ENCODE measurements at places on chromosomes 4 and X.

DNA sequence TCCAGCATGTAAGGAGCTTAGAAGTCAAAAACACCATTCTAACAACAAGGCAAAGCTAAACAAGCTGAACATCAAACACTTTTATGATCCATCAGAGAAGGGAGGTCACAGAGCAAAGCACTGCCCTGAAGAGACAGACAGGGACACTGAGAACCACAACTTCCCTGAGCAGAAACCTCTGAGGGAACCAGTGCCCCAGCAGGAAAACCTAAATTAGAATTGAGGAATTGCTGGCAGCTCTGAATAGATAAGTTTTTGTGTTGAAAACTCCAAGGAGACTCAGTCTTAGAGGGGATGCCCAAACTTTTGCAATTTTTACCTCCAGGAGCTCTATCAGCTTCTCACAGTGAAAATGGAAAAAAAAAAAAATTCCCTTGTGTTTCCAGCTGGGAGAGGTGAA, 83.0 kb upstream of the MAPK10 start:
- DNase-seq = no peak

DNA sequence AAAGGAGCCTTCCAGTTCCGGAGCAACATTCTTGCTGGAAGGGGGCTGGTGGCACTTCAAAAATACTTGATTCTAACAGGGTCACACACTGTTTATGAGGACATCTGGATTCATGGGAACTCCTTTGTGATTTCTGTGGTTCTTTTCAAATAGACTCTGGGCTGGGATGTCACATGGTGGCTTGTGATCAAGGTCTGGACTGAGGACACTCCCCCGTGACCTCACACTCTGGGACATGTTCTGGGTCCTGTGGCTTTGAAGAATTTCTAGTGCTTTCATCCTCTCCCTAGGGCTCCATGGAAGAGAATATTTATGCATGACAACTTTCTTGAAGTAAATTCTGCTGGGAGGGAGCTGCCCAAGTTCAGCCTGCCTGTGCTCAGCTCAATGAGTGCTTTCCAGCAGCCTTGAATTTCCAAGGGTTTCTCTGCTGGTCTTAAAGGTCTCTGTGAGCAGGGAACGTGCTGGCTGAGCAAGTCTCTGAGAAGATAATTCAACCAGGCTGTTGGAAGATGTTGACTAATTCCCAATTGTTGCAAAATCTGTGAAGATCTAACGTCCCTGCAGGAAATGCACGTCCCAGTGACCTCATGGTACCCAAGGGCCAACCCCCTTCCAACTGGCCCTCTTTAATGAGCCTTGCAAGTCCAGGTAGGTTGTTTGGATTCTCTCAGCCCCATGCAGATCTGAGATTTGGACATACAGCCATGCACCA, 36.3 kb downstream of the GPR143 start:
- DNase-seq = no peak

DNA sequence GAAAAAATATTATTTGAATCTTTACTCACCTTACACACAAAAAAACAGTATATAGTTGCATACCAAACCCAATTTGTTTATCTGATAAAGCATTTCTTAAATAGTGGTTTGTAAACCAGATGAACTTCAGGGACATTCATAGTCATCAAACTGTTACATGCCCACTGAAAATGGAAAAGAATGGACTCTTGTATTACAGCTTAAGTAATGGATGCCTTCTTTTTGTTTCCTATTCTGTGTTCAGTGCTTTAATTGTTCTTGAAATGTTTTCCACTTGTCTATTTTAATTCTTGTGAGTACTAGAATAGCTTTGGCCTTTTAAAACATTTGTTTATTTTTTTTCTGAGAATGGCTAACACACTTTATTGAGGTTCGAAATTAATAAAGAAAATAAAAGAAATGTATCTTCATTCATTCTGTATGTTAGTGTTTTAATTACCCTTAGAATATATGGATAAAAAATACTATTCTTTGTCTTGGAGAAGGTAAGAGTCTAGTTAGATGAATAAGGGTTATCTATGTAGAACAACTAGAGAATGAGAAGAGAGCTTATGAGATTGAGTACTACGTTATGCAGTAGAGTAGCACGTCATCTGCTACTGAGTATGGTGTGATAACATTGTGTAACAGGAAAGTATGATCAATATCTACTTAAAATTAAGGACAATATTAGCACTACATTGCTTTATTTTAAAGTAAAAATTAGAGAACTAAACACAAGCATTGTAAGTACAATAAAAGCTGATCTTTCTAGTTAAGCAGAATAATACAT, 9.9 kb downstream of the CPEB2 start:
- DNase-seq = no peak

DNA sequence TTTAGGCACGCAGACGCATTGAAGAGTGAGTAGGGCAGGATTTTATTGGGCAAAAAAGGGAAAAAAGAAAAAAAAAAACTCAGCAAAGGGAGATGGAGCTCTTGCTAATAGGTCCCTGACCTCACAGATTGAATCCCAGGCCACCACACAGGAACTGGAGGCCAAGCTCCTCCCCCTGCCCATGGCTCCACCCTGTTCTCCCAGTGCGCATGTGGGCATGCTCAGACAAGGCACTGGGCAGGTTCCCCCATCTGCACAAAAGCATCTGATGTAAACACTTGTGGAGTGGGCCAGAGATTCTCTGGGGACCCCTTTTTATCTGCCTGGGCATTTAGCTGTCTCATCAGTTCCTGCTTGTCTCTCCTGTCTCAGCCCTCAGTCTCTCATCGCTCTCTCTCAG, 9.5 kb downstream of the FRMD7 start:
- DNase-seq = no peak

GRCh38 chrX:25105221-25105620, 89.5 kb upstream of the ARX start:
- DNase-seq = no peak

- DNase-seq = no peak
Measured at GRCh38 chr4:45078201-45078600, 351.8 kb upstream of the GNPDA2 start.

GRCh38 chrX:123175366-123176122, 8.5 kb upstream of the GRIA3 start:
- no peak for DNase-seq

- no peak for DNase-seq
Measured at GRCh38 chr4:55549888-55550287, 3.2 kb upstream of the CLOCK start.

GRCh38 chr4:87058356-87059073, 123.7 kb downstream of the AFF1 start:
- no peak for DNase-seq

GRCh38 chr4:122980860-122981259, 58.5 kb upstream of the NUDT6 start:
- no peak for DNase-seq

DNA sequence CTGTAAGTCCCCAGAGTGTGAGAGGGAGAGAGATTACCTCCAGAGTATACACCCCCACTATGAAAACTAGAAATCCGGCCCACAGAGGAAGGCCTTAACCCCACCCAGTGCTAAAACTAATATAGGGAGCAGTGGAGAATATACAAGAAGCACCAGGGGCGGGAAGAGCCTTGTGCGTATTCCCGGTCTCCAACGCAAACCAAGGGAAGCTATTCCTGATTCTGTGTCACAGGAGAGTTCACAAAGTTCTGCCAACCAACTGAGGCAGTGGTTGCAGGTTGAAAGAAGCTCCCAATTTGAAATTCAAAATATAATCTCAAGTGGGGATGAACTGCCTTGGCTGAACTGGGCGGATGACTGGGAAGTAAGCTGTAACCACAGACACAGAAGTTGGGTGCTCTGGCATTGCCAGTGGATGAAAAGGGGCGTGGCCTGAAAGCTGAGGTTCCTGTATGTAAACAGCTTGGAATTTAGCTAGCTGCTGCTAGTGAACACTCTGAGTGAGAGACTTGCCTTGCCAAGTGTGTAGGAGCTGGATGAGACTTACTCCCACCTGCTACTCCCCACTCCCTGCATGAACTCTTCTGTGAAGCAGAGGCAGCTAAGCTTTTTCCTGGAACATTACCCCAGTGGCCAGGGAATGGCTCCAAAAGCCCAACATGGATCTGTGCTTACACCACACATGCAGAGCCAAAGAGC, 32.7 kb downstream of the ELF2 start:
- no peak for DNase-seq

DNA sequence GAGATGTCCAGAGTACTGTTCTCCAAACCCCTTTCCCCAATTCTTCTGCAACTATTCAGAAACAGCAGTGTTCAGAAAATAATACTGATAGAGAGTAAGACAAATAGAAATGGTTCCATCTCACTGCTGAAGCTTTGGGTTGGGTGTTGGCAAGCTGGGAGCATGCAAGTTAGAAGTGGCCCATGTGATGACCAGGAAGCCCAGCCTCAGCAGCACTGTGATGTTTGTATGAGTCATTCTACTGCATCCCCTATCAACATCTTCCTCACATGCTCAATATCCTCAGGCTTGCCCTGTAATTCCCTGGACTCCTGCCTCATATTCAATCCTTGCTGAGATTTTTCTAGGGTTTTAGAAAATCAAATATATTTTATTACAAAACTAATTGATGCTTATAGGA, 96.5 kb downstream of the CHRDL1 start:
- DNase-seq = no peak

- no peak for DNase-seq
Measured at GRCh38 chr4:10971800-10972401, 287.3 kb upstream of the CLNK start.
